Activated CD4-positive, alpha-beta T cell treated with anti-CD3 and anti-CD28 coated beads, Interleukin-2, amount 50 U/mL, for 24 hours (primary cell): ENCODE measurements at places on chromosomes 6 and 20.

- no peak for DNase-seq
Measured at GRCh38 chr6:122548281-122548680, 61.9 kb upstream of the PKIB start.

- DNase-seq = no peak
Measured at GRCh38 chr6:121105461-121105860, 228.8 kb downstream of the TBC1D32 start.

GRCh38 chr20:42204109-42204660, 586.0 kb upstream of the CHD6 start:
- no peak for DNase-seq

DNA sequence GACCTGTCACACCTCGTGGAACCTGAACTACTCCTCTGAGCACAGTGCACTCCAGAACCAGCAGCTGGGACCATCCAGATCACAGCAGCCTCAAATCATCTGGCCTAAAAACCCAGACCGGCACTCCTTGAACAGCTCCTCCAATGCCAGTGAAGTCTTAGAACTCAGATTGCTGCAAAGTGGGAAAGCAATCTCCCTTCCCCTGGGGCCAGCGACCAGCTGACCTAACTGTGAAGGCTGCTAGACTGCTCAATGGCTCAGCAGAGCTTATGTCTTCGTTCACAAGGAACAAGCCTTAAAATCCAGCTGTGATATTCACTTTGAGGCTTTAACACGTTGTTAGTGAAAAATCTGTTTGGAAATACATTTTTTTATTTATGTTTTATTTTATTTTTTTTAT, 243.2 kb downstream of the ANKRD60 start:
- DNase-seq = no peak
